ENCODE measurements at places on chromosomes 5 and 9.

GRCh38 chr9:22643541-22643940 is 196.9 kb downstream of the DMRTA1 start:
- no peak for DNase-seq

GRCh38 chr5:139004374-139005307 is 129.5 kb upstream of the LRRTM2 start:
- DNase-seq: no peak

DNA sequence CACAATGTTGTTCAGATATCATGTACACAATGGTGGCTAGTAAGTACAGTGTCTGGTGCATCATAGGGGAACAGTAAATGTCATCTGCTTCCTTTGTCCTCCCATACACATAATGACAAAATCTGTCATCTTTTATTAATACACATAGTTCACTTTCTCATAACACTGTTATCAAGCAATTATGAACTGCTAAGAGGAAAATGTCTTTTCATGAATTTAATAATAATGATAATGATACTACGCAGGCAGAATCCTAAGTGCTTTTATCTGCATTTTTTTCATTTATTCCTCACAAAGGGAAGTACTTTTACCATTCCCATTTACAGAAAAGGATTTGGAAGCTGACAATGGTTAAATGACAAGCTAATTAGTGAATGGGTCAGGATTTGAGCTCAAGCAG is 35.7 kb downstream of the DPYSL3 start:
- no peak for DNase-seq

DNA sequence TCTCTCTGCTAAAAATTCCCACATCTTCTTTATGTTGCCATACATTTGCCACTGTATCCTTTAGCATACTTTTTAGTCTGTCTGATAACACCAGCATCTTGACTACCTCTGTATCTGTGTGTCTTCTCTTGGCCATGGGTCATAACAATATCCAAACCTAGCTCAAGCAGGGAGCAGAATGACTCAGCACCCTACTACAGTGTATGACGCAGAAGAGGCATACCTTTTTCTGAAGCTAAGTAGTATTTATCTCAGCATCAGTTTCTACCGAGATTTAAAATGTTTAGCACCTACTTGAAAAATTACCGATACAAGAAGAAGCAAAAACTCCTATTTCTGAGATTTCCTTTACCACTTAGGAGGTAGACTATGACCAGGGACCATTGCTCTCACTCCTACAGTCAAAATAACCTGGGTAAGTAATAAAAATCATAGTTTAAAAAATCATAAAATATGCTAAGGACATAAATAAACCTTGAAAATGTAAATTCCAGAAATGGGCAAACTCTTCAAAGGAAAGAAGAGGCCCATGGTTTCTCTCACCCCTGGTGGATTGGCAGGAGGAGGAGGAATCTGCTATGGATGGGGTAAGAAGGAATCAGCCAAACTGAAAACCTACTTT is 286.5 kb downstream of the MAST4 start:
- DNase-seq: no peak

GRCh38 chr5:124812771-124813358 is 66.4 kb upstream of the ZNF608 start:
- no peak for DNase-seq

DNA sequence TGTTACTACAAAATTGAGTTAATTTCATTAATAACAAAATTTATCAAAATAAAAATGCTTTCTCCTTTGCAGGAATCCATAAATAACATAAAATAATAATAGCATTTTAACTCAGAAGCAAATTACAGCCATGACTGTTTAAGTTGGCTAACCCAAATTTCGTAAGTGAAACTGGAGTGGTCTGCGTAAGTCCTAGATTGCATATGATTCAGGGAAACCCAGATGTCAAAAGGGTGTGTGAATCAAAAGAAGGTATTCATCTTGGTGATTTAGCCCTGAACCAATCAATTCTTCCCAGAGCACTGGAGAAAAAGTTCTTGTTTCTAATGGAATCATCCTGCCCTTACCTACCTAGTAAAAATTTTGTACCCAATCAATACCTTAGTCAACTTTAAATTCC is 547.6 kb downstream of the RAB3C start:
- DNase-seq: no peak

Data from B cell (primary cell).